Activated CD8-positive, alpha-beta T cell treated with anti-CD3 and anti-CD28 coated beads, Interleukin-2, amount 10 ng/mL, durations not matched to agents 7 days and 5 days (primary cell): ENCODE measurements at places on chromosomes 7 and 10. TPM values are rescaled to one million over a fixed set of nuclear protein-coding genes. Genes with fewer than 3 reads are reported as not detected.

DNA sequence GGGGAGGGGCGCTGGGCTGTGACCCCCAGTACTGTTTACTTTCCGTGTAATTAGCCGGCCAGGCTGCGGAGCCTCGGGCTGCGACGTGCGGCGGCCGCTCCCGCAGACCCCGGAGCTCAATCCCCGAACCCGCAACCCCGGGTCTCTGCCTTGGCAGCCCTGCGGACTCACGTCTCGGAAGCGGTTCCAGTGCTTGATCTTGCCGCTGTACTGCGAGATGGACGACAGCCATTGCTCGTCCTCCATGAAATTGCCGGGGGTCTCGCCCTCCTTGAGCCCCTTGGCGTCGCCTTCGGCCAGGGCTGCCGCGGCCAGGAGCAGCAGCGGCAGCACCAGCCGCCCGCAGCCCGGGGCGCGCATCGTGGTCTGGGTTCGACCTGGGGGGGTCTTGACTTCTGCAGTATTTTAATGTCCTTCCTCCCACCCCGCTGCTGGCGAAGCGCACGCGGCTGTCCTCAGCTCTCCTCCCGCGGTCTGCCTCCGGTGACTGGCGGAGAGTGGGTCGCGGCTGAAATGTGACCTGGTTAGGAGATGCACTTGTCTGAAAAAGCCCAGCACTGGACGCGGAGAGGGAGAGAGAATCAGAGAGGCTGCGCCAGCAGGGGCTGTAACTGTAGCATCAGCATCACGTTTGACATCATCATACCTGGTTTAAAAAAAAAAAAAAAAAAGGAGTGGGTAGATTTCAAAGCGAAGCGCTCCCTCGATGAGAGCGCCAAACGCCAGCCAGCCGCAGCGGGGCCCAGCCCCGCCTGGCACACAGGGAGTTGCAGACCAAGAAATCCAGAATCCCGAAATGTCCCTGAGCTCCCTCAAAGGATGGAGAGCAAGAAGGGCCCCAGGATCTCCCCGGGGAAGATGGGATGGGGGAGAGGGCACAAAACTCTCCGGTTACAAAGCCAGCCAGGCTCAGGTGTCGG lies at the start of gene SPOCK2:
SPOCK2 (minus strand) TSS at position 583 of the 920 bp plus-strand sequence; CDS start at position 360, 223 bp downstream.
- H3K27me3 ChIP-seq: no peaks in the 10 kb centered on the region
- peak; percentile 81 for DNase-seq
- peaks cover 58% of the 10 kb centered on the region for H3K4me1 ChIP-seq
- H3K36me3 ChIP-seq: peaks cover 41% of the 10 kb centered on the region
- H3K27ac ChIP-seq: peak within 1 kb of the TSS; percentile 99

DNA sequence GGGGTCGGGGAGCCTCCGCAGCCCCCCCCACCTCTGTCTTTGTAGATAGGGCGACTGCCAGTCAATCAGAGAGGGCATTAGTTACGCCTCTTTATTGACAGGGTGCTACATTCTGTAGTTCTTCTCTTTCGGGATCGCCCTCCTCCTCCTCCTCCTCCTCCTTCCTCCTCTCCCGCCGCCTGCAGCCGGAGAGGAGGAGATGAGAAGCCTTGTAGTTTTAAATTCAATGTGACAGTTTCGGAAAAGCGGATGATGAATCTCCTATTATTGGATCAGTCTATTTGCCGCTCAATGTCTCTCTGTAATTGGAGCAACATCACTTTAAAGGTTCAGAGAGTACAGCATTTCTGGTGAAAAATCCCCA lies 587 bp upstream of the UNCX start:
- H3K27me3 ChIP-seq: peaks cover 57% of the 10 kb centered on the region
- no peak for DNase-seq
- H3K4me1 ChIP-seq: peaks cover 13% of the 10 kb centered on the region
- peak overlapping the region; percentile 19 for H3K4me3 ChIP-seq
- H3K27ac ChIP-seq: no peak overlapping the region

DNA sequence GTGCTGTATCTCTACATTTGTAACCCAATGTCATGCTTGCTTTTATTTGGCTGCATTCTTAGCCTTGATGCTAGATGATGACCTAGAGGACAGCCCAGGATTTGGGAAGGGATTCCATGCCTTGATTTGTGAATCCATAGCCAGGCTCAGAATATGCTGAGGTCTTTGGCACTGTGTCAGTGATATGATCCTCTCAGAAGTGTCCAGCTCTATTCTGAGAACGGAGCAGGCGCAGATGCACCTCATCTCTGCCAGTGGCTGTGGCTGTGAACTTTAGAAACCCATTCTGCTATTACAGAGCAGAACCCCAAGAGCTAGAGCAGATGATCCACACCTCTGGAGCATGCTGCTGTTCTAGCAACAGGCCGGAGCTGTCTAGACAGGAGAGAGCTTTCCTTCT lies 212.8 kb downstream of the TRIL start:
- no peak overlapping the region for H3K27ac ChIP-seq
- no peaks in the 10 kb centered on the region for H3K36me3 ChIP-seq
- DNase-seq: no peak
- peaks cover 2% of the 10 kb centered on the region for H3K4me1 ChIP-seq

- no peaks in the 10 kb centered on the region for H3K27me3 ChIP-seq
- no peaks in the 10 kb centered on the region for H3K4me1 ChIP-seq
- no peaks in the 10 kb centered on the region for H3K36me3 ChIP-seq
- no peak overlapping the region for H3K27ac ChIP-seq
- DNase-seq: no peak
Measured at GRCh38 chr10:33638374-33638773, 303.9 kb upstream of the NRP1 start.

- H3K27me3 ChIP-seq: no peaks in the 10 kb centered on the region
- H3K36me3 ChIP-seq: peaks cover 3% of the 10 kb centered on the region
- H3K27ac ChIP-seq: no peak overlapping the region
- DNase-seq: no peak
Measured at GRCh38 chr7:45717537-45718235, 143.5 kb downstream of the ADCY1 start.

- peaks cover 32% of the 10 kb centered on the region for H3K27me3 ChIP-seq
- no peaks in the 10 kb centered on the region for H3K4me1 ChIP-seq
- no peak within 1 kb of the TSS for H3K27ac ChIP-seq
Measured at GRCh38 chr10:66925896-66926715, at the start of gene LRRTM3. LRRTM3 (plus strand) TSS chr10:66926036.

Gene GPRIN2
- total RNA-seq: not detected

Gene INHBA
- not detected for total RNA-seq

Gene ANKRD30A
- total RNA-seq: not detected

Gene MRC1
- not detected for total RNA-seq

Gene AKR1C4
- total RNA-seq: not detected

Gene HOXA5
- total RNA-seq: not detected

Gene AIFM2
- 7.5 TPM for total RNA-seq
